ENCODE measurements at places on chromosomes 11 and 22.

DNA sequence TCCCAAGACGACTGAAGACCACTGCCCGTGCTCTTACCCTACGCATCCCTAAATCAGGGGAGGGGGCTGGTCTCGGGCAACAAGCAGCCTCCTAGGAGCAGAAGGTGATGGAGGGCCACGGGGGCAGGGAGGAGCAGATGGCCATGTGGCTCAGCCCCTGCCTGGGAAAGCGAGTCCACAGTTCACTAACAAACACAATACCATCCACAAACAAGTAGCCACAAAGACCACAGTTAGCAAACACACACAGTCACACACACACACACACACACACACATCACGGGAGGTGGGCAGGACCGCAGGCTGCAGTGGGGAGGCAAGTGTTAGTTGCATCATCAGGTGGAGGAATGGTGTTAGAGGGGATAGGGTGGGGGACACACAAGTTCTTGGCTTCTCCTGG, 13.2 kb upstream of the FXYD2 start:
- DNase-seq = no peak

- DNase-seq = no peak
These were observed 121.9 kb upstream of the HSD17B12 start for GRCh38 chr11:43558556-43559127.

DNA sequence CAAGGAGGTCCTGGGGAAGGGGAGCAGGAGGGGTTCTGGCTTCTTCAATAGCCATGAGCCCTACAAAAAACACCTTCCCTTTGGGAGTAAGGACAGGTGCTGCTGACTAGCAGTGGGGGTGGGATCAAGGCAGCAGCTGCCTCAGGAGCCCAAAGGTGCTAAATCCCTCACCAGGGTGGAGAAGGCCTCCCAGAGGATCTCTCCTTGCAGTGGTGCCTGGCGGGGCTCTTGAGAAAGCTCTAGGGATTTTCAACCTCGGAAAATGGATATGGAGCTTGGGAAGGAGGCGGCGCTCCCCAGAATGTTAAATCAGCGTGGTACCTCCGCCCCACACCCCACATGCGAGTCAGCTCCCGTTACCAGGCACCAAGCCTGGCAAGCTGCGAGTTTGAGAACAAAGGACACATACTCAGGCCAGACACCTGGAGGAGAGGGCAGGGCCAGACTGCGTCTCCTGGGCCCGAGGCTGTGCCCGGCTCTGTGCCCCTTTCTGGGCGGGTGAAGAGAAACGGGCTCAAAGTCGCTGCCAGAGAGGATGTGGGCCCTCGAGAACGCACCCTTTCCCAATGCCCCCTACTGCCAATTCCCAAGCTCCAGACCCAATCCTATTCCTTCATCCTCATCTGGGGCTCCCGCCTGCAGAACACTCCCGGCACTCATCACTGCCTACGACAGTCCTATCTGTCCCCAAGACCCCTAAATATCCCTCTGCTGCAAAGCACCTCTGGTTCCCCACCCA, 139.0 kb downstream of the BRD1 start:
- no peak for DNase-seq

- peak; percentile 27 for DNase-seq
These were observed 7.5 kb downstream of the FREY1 start for GRCh38 chr11:45899448-45900174.

DNA sequence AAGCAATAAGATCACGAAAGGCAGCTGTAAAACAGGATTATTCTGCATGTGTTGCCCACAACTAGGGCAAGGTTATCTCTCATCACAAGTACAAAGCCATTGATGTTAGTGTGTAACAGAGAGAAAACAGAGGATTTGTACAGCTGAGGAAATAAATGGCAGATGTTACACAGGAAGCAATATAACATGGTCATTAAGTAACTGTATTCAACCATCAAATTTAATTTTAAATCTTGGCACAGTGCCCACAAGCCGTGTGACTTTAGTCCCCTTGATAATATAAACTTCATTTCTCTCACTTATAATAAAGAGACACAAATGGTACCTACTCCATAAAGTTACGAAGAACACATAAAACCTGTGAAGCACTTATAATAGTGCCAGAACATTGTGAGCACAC, 17.3 kb downstream of the OR51E2 start:
- no peak for DNase-seq

GRCh38 chr22:45608763-45609180, 62.9 kb upstream of the ATXN10 start:
- DNase-seq = no peak

Measured in GM04503 (cell line).